G401 (cell line): ENCODE measurements at places on chromosomes 1 and 21. TPM values are rescaled to one million over a fixed set of nuclear protein-coding genes. Genes with fewer than 3 reads are reported as not detected.

Gene PTPN7
- total RNA-seq, result not detected in 2 replicates

Gene C1QA
- not detected in 2 replicates for total RNA-seq

Gene SLAMF1
- not detected in 2 replicates for total RNA-seq

Gene TCEA3
- 0.95 and 1.0 TPM in 2 replicates for total RNA-seq

Gene SLC9C2
- total RNA-seq, result not detected in 2 replicates

Gene PCBP3
- total RNA-seq, result 1.7 and 4.0 TPM in 2 replicates

Gene CSF3R
- not detected in 2 replicates for total RNA-seq

Gene SYPL2
- total RNA-seq, result not detected in 2 replicates

DNA sequence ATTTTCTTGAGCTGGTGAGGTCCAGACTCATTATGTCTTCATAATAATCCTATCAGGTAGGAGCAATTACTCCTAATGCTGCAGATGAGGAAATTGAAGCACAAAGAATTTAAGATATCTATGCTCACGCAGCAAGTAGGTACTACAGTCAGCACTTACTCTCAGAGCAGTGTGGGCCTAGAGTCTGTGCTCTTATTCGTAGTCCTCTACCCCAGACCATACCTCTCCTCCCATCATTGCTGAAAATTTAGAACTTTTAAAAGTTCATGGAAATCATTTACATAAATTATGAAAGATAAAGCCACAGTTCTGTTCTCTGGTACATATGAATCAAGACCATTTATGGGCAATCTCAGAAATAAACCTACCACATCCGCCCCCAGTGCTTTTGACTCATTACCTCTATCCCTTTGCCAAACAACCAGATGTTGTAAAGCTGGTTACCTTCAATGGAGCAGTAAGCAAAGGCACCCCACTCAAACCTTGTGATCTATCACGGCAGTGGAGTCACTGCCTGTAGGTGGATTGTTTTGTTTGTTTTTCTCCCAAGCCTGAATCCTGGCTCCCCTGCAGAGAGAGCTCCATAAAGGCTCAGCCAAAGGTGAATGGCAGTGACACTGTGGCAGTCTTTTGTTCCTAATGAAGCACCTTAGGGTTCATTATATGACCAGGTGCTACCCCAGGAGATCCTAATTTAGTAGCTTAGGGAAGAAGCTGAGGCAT is 20.9 kb upstream of the MAN1A2 start:
- no peak for DNase-seq

DNA sequence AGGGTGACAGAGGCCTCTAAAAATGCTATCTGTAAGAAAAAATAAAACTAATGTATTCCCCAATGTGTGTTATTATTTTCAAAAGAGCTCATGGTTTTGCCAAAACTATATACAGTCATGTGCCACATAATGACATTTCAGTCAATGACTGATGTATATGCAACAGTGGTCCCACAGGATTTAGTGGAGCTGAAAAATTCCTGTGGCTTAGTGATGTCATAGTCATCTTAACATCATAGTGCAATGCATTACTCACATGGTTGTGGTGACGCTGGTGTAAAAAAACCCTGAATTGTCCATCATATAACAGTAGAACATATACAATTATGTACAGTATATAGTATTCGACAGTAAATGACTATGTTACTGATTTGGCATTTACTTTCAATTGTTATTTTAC is 172.4 kb downstream of the CACNA1E start:
- no peak for DNase-seq

GRCh38 chr1:115840605-115841460 is at the start of gene NHLH2:
Gene NHLH2, minus strand, starts transcription at chr1:115841126. Its CDS starts 2,754 bp downstream, at chr1:115838372.
- DNase-seq, result peak; percentile 66

DNA sequence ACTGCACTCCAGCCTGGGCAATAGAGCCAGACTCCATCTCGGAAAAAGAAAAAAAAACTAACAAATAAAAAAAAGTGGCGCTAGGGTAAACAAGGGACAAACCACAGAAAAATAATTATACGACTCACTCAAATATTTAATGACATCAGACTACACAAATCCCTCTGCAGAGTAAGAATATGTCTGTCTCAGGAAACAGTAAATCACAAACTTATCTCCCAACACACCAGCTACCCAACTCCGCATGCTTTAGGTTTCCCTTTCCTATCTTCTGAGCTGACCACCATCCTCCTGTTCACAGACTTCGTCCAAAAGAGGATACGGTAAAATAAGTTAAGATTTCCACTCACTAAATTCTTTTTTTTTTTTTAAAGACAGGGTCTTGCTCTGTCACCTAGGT is 16.2 kb downstream of the WDR47 start:
- DNase-seq, result no peak

DNA sequence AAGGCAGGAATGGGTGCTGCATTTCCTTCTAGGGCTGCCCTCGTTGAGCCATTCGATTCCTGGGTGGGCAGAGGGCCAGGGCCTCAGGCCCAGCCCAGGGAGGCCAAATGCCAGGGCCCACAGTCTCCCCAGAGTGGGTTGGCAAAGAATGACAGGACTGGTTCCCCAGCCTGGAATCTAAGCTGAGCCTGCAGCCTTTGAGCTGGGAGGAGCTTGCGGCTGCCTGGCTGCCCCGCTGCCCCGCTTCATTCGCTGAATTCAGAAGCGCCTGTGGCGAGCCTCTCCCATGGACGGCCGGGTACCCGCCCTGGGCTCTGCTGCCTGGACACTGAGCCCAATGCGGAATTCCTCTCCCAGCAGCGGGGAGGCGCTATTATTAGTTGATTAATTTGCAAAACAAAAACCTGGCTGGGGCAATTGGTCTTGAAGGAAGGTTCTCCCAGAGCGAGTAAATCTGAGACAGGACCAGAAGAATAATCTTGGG is 32.3 kb upstream of the TARDBP start:
- DNase-seq, result peak; percentile 79

GRCh38 chr1:37922767-37923550 is 23.9 kb downstream of the INPP5B start:
- no peak for DNase-seq

DNA sequence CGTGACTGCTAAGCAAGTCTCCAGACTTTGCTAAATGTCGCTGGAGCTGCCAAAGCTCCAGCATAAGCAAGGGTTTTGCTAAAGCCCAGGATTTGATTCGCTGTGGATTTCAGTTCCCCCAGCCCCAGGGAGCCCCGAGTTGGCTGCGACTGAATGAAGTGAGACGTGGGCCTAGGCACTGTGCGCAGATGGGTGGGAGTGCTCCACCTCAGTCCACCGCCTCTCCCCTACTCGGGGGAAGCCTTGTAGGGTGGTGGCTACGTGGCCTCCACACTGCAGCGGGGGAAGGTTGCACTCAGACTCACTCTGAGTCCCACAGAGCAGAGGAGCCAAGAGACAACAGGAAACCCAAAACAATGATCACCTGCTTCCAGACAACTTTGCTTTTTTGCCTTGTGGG is 397.8 kb upstream of the VAMP3 start:
- no peak for DNase-seq

DNA sequence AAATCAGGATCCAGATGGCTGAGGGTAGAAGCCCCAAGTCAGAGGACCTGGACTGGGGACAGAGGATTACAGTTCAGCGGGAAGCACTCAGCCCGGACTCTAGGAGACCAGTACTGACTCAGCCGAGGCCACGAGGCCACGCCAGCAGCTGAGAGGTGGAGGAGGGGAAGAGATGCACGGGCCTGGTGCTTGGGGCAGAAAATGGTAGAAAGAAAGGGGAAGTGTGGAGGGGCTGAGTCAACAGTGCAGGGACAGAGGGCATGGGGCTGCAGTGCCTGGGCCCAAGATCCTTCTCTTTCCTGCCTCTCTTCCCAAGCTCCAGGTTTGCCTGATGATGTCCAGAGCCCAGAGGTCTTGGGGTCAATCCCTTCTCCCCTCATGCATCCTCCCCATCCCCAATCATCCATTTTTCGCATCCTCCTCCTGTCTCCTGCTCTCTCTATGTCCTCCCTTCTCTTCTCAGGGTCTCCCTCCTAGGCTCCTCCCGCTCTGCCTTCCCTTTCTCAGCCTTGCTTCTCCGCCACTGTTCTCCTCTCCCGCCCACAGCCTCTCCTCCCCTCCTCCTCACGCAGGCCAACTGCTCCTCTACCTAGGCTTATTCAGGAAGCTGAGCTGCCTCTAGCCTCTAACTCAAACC is 7.7 kb downstream of the ARHGEF2 start:
- DNase-seq, result peak; percentile 83

- DNase-seq, result no peak
These were observed 10.7 kb downstream of the POLR3GL start for GRCh38 chr1:145975216-145975615.

DNA sequence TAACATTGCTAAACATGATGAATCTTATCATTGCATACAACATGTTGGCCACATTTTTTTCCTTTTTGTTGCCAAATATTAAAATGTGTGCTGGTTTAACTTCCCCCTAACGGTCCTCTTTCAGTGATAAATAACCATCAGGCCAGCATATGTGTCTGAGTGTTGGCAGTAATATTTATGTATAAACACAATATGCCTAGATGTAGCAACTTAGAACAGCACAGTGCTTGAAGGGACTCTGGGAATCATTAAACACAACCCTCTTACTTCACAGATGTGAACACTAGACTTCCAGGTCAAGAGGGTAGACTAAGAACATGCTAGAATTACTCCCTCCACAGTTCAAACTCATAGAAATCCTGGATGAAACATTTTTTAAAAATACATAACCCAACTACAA is 581.8 kb downstream of the PLPP3 start:
- DNase-seq, result no peak

GRCh38 chr1:179230251-179230650 is 774 bp upstream of the ABL2 start:
- peak; percentile 50 for DNase-seq

- DNase-seq, result no peak
These were observed 8.3 kb upstream of the PEF1 start for GRCh38 chr1:31652891-31653499.

DNA sequence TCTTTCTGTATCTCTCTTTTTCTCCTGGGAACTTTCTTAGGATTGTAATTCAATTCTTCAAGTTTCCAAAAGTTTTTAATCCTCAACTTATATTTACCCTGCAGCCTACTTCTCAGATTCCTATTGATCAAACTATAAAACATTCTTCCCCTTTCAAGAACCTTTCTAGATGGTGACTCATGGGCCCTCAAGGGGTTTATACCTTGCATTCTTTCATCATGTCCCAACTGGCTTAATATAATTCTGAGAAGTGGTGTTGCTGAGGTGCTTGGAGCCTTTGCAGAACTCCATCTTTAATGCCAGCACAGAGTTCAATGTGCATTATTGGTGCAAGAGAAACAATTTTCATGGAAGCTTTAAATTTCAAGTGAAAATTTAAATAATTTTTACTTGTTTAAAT is 273.4 kb downstream of the VAV3 start:
- DNase-seq, result no peak

DNA sequence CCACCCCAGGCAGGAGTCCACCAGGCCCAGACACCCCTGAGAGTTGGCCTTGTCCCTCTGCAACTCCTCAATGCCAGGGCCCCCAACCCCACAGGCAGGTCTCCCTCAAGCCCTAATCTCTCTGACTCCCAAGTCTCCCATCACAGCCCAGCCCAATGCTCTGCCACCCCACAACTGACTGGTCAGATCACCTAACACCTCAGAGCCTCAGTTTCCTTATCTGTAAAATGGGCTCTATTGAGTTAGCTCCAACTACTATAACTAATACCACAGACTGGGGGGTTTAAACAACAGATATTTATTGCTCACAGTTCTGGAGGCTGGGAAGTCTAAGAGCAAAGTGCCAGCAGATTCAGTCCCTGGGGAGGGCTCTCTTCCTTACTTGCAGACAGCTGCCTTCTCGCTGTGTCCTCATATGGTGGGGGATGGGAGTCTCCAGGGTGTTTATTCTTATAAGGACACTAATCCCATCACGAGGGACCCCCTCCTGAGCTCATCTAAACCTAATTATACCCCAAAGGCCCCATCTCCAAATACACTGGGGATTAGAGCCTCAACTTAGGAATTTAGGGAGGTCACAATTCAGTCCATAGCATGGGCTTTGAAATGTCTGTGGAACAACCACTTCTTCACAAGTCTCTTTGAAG is 34.9 kb upstream of the ZC3H12A start:
- DNase-seq, result no peak

DNA sequence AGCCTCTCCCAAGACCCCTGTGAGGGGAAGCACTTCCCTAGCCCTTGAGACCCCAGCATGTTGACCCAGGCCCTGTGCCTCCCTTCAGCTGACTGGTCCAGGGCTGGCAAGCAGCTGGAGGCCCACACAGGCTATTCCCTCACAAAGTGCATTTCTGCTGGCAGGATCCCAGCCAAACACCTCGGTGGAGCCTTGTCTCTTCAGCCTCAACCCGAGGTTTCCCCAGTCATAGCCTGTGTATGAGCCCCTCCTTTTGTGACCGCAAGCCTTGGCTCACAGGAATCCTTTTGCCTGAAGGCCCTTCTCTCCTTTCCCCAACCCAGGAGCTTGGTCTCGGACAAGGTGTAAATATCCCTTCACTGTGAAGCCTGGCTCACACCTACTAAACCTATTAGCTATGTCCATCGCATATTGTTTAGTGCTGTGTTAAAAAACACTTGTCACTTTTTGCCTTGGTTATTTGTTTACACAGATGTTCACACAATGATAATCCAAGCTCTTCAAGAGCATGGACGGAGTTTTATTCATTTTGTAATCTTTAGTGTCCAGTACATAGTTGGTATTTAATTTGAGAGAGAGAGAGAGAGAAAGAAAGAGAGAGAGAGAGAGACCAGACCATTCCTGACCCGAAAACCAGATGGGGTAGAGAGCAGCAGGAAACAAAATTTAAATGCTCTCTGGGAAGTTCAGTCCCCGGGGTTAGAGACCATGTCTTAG is 8.5 kb upstream of the CD247 start:
- DNase-seq, result no peak

DNA sequence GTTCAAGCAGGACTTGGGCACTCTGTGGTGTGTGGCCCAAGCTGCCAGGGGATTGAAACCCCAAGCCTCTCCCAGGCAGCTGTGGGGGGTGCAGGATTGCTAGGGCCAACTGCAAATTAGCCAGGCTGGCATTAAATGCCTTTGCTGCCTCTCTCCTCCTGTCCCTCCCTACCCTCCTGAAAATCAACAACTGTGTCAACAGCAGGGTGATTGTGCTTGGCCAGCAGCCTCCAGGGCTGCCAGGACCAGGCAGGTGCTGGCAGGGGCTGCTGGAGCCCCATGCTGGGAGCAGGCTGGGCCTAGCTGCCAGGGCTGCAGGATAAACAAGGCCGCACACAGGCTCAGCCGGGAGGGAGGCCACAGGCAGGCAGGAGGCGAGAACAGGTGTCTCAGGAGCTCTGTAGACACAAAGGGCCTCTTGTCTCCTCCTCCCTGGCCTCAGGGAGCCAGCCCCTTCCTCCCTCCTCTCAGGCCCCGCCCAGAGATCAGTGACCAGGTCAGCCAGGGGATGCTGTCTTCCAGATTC is 11.4 kb downstream of the SOX13 start:
- peak; percentile 97 for DNase-seq

GRCh38 chr1:31653717-31654473 is 9.2 kb upstream of the PEF1 start:
- no peak for DNase-seq

- no peak for DNase-seq
These were observed 327.5 kb upstream of the LYPLAL1 start for GRCh38 chr1:218846181-218846580.
